ENCODE measurements at places on chromosomes 3 and 15. TPM values are rescaled to one million over a fixed set of nuclear protein-coding genes. Genes with fewer than 3 reads are reported as not detected.

The SPSB4 gene
- not detected for total RNA-seq

- DNase-seq: no peak
Measured at GRCh38 chr3:116200956-116201690, 244.2 kb downstream of the LSAMP start.

The OXSM gene
- 12.8 TPM for total RNA-seq

DNA sequence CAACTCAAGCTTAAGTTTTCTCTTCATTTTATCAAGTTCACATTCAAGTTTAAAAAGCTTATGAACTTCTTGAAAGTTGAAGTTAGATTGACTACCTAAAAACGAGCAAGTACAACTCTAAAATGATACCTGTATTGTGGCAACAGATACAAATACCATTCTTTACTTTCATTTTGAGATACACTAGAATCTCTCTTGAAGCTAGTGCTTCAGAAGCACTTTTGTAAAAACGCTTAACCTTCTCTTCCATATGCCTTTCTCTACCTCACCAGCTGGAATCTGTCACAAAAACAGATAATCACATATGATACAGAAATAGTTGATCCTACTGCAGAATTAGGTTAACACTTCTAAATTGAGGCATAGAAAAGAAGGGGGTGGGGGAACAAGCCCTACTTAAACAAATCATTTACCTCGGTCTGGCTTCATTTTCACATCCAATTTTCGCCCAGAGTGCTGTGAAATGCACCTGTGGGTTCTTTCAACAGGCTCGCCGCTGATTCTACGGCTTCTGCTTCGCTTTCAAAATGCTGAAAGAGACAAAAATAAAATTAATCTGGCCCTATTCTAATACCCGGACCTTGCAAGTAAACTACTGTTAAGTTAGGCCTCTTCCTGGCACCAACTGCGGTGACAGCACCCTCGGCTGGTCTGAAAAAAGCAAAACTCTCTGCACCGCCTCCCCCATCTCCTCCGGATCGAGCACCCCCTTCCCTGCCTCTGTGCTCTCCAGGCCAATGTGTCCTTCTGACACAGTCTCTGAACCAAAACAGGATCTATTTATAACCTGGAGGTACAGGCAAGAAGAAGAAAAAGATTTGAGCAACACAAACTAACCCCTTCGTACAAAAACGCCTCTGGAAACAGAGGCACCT, 1.4 kb downstream of the ATOSA start:
- DNase-seq: peak; percentile 66

- peak; percentile 66 for DNase-seq
Measured at GRCh38 chr15:50262533-50262932, 3.0 kb downstream of the HDC start.

The ZBED2 gene
- total RNA-seq: 3.9 TPM

- no peak for DNase-seq
Measured at GRCh38 chr3:154842536-154842935, 237.6 kb upstream of the MME start.

All from activated CD4-positive, alpha-beta T cell treated with anti-CD3 and anti-CD28 coated beads, Interleukin-2, amount 10 ng/mL, durations not matched to agents 7 days and 5 days (primary cell).